ENCODE measurements at places on chromosomes 3 and 15.
A peak's percentile ranks its signal among the peaks of the same experiment; 100 is the strongest.

DNA sequence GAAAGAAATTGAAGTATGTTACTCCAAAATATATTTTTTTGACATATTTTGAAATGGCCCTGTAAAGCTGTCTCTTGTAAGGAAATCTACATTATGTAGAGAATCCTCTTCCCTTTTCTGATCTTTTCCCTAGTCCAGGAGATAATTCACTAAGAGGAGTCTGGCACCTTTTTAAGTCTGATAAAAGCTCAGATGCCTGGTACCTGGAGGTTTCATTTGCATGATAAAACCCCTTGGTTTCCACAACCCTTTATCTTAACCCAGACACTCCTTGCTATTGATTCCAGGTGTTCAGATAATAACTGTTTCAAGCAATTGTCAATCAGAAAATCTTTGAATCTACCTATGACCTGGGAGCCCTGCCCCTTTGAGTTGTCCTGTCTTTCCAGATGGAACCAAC lies 26.5 kb downstream of the FGF12 start:
- no peak for DNase-seq

DNA sequence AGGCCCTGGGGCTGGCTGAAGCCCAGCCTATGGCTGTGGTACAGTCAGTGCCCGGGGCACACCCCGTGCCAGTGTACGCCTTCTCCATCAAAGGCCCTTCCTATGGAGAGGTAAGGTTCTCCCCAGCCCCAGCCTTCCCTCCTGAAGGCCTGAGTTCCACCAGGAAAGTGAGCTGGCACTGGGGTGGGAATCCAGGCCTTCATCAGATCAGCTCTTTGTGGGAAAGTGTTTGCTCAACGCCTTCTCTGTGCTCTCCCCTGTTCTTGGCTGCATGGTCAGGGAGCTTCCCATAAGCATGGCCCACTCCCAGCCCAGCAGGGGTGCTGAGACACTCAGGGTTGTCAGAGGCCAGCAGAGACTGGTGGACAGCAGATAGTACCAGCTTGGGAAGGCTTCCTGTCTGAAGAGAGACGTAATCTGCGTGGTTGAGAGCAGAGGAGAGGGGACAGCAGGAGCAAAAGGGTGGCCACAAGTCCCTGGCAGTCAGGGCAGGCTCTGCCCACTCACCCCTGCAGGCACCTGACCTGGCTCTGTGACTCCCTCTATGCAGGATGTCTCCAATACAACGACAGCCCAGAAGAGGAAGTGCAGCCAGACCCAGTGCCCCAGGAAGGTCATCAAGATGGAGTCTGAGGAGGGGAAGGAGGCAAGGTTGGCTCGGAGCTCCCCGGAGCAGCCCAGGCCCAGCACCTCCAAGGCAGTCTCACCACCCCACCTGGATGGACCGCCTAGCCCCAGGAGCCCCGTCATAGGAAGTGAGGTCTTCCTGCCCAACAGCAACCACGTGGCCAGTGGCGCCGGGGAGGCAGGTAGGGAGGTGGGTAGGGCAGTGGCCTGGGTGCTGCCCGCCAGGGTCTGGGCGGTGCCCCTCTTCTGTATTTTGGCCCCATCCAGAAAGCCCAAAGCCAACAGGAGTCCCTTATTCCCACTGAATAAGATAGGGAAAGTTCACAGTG lies 38.4 kb downstream of the PML start:
- DNase-seq: no peak

GRCh38 chr15:56244811-56245576 lies 1.3 kb upstream of the RFX7 start:
- DNase-seq: no peak

DNA sequence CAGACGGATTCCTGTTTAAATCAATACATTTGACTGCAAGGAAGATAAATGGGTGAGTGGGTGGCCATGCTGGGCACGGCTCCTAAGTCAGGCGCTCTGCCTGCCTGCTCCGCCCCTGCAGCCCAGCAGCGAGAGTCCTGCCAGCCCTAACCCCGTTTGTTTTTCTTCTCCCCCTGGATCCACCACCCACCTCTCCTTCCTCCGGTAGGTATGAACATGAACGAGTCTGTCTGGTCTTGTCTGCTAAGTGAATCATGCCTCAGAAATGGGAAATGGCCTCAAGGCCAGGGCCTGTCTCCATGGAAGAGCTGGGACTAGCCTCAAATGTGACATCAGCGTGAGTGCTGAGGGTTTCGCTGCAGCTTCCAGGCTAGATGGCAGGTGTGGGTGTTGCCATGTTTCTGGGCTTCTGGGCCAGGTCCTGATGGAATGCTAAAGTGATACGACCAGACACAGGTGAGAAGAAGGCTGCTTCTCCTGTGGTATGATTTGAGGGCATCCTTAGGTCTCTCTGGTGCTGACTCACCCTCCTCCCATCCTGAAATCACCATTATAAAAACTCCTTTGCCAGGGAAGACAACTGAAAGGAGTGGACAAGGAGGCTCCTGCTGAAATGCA lies 5.6 kb upstream of the FEM1B start:
- no peak for DNase-seq

DNA sequence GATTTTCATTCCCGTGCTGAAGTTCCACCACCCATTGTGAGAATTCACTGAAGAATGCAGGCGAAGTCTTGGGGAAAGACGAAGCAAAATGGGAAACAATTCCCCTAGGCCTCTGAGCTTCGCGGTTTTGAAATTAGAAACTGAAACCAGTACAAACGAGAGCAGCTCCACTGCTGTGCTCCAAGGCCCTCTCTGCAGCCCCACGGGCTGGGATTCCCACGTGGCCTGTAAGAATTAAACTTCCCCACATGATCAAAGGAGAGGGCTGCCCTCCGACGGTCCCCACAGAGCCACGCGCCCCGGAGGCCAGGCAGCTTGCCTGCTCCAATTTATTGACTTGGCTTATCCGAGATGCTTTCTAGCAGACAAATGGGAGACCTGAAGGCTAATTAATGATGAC lies 144.0 kb downstream of the GREM1 start:
- peak; percentile 75 for DNase-seq

DNA sequence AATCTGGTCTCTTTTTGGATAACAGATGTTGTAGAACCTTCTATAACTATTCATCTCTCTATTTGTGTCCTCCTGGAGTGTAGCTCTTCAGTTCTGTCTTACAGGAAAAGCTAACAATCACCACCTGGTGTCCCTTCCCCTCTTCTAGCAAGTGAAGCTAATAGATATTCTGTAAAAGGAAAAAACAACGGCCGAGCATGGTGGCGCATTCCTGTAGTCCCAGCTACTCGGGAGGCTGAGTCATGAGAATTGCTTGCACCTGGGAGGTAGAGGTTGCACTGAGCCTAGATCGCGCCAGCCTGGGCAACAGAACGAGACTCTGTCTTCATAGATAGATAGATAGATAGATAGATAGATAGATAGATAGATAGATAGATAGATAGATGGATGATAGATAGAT lies 779.4 kb downstream of the TUSC7 start:
- no peak for DNase-seq
